Thoracic aorta (tissue), 2 donors: ENCODE measurements at places on chromosomes 16 and 17. TPM values are rescaled to one million over a fixed set of nuclear protein-coding genes. Genes with fewer than 3 reads are reported as not detected.

DNA sequence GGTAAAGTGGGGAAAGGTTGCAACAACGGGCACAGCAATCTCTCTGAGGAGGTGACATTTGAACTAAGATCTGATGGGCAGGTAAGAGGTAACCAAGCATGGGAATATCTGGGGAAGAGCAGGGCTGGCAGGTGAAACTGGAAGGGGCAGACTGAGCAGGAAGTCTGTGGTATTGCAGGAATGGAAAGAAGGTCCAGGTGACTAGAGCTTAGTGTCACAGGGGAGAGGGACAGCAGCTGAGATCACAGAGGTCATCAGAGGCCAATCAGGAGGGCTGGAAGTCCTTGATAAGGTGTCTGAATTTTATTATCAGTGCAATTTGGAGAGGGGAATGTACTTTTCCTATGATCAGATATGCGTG, 73.3 kb upstream of the DHX40 start:
- no peak for DNase-seq

DNA sequence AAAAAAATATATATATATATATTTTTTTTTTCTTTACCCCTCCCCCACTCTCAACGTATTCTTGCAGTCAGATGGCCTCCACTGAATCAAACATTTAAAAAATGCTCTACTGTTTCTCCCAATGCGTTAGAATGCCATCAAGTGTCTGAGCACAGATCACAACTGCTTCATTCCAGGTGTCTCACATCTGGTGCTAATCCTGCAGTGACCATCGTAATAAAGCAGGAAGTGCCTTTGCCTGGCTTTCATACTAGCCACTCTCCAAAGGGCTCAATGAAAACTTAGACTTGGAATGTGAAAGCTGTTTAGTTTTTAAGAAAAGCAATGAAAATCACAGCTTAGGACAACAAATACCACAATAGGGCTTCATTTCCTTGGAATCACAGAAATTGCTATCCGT, 37.2 kb downstream of the SKAP1 start:
- no peak for DNase-seq

The VWA3A gene
- total RNA-seq, result not detected

The HOXB6 gene
- total RNA-seq, result 9.9 TPM
